ENCODE measurements at places on chromosomes 5 and 9.
A peak's percentile ranks its signal among the peaks of the same experiment; 100 is the strongest.

- DNase-seq = no peak
These were observed 23.0 kb upstream of the NSG2 start for GRCh38 chr5:174022384-174023095.

- no peak for DNase-seq
These were observed 436.7 kb upstream of the DAP start for GRCh38 chr5:11197726-11198125.

DNA sequence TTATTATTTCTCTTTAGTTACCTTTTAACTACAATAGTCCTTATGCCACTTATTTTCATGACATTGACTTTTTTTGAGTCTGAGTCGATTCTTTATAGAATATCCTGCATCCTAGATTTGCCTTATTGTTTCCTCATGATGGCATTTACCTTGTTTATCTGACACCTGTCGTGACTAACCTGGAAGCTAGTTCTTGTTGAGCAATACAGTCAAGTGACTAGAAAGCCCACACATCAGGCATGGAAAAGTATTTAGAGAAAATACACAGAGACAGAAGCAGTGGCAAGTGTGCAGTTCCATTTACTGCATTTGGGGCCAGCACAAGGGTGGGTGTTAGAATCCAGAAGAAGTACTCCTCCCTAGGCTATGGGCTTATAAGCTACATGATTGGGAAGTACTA, 97.8 kb downstream of the ERMP1 start:
- DNase-seq = no peak

DNA sequence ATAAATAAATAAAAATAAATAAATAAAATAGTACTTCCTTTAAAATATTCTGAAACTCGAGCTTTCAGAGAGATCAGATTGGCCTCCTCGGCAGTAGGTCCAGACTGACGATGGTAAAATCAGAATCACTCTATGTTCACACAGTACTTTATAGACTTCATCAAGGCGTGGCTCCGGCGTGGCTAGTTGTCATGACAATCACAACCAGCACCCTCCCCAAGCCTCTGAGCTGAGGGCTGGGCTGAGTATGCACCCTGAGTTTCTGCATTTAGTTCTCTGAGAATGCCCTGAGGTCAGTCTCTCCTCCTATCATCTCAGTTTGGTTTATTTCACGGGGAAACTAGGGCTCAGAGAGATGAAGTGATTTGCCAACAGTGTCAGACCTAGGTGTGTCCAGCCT, 43.3 kb upstream of the BARHL1 start:
- DNase-seq = no peak

GRCh38 chr9:11701706-11702105, 991.5 kb upstream of the TYRP1 start:
- no peak for DNase-seq

GRCh38 chr5:55021821-55022220, 2.2 kb upstream of the GZMK start:
- DNase-seq = no peak

DNA sequence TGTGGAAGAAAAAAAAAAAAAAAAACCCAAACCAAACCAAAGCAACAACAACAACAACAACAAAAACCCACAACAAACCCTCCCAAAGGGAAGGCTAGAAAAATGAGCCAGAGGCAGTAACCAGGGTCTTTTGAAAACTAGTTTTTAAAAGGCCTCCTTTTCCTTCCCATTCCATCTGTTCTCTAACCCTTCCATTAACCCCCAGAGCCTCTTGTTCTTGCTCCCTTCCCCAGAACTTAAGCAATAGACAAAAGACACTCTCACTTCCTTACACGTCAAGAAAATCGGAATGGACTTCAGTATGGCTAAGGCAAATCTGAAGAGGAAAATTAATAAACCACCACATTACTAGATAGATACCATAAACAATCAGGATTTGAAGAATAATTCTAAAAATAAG, 292.8 kb downstream of the ARL15 start:
- DNase-seq = no peak

GRCh38 chr9:69569738-69570451, 102.3 kb downstream of the APBA1 start:
- no peak for DNase-seq

DNA sequence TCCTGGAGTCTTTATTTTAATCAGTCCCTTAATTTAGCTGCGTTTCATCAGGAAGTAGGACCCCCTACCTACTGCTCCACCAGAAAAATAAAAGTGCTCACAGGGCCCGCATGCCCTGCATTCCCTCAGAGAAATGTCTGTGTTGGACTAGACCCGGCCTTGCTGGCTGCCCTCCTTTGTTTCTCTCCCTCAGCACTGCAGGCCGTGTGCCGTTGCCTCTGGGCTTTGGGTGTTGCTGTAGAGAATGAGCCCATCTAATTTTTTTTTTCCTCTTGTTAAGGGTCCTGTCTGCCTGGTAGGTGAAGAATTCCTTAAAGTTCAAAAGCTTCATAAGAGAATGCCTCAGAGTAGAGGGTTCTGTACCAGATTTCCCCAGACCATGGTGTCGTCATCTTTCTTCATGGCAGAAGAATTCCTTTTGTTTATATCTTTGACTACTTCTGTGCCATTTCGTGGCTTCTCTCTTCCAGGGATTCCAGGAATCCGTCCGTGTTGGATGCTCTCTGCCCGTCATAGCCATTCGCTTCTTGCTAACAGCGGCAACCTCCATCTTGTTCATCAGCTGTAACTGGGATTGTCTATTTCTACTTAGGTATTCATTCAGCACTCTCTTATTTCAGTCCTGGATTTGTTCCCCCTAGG, 49.8 kb upstream of the ANGPTL2 start:
- DNase-seq = no peak

- DNase-seq = no peak
These were observed 36.2 kb downstream of the SH3PXD2B start for GRCh38 chr5:172417983-172418630.

- no peak for DNase-seq
These were observed 13.5 kb downstream of the DDX31 start for GRCh38 chr9:132656299-132656698.

DNA sequence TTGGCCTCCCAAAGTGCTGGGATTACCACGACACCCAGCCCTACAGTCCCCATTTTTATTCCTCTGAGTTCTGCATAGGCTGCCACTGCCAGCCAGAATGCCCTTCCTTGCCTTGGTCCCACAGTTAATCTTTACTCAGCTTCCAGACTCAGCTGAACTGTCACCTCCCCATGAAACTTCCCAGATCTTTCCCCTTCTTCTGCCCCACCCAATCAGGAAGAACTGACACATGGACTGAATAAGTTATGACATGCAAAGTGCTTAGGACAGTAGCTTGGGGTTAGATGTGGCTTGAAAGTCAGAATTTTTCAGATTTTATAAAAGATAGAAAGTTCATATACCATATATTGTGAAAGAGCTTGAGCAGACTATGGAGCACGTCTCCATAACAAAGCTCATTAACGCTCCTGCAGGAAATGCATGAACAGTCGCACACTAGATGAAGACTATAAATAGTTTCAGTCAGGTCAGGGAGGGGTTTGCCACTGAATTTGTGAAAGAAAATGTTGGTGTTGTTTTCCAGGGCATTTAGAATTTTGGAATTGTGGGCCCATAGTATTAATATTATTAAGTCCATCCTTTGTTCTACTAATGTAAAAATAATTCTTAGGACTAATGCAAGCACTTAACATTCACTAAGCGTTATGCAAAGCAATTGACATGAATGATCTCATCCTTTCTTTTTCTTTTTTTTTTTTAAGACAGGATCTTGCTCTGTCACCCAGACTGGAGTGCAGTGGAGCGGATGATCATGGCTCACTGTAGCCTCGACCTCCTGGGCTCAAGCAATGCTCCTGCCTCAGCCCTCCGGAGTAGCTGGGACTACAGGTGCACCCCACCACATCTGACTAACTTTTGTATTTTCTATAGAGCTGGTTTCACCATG, 36.1 kb upstream of the DENND1A start:
- DNase-seq = no peak

- no peak for DNase-seq
These were observed 84.6 kb downstream of the PCSK5 start for GRCh38 chr9:75975071-75975470.

GRCh38 chr5:148931453-148932057, 105.1 kb downstream of the ADRB2 start:
- DNase-seq = no peak

DNA sequence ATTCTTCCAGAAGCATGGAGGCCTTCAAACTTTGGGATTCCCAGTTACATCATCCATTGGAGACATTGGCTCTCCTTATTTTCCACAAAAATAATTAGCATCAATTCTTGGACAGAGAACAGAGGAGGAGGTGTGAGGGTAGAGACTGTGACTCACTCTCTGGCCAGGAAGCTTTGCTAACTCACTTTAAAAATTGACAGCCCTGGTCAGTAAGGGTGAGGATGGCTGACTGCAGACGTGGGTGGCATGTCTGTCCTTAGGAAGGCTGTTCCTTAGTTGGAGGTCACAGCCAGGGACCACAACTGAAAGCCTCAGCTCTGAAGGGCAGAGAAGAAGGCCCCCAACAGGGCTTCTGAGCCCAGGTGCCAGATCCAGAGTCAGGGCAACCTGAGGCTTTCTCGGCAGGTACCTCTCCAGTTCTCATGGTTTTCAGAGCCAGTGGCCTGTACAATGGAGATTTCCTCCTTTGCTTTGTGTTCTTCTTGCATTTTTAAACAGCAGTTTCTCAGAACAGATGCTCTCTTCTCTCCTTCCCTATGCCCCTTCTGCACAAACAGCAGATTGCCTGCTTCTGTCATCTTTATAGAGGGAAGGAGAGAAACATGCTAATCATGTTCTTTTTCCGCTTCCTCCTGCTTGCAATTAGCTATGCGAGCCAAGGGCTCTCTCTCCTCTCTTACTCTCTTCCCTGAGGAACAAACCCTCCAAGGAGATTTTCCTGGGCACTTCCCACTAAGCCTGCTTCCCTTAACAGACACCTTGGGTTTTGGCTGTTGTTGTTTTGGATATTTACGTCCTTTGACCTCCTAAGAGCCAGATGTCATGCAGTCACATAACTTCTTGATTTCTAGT, 92.5 kb upstream of the ZNF366 start:
- DNase-seq = no peak

GRCh38 chr9:114141553-114142402, 13.6 kb upstream of the COL27A1 start:
- no peak for DNase-seq

GRCh38 chr5:135073761-135074345, 39.8 kb upstream of the PITX1 start:
- DNase-seq = no peak

- no peak for DNase-seq
These were observed 324.8 kb downstream of the GABRG2 start for GRCh38 chr5:162392336-162392735.

- DNase-seq = no peak
These were observed 21.2 kb downstream of the MEGF9 start for GRCh38 chr9:120692901-120693699.

- no peak for DNase-seq
These were observed 123.8 kb upstream of the LIFR start for GRCh38 chr5:38680094-38680825.

DNA sequence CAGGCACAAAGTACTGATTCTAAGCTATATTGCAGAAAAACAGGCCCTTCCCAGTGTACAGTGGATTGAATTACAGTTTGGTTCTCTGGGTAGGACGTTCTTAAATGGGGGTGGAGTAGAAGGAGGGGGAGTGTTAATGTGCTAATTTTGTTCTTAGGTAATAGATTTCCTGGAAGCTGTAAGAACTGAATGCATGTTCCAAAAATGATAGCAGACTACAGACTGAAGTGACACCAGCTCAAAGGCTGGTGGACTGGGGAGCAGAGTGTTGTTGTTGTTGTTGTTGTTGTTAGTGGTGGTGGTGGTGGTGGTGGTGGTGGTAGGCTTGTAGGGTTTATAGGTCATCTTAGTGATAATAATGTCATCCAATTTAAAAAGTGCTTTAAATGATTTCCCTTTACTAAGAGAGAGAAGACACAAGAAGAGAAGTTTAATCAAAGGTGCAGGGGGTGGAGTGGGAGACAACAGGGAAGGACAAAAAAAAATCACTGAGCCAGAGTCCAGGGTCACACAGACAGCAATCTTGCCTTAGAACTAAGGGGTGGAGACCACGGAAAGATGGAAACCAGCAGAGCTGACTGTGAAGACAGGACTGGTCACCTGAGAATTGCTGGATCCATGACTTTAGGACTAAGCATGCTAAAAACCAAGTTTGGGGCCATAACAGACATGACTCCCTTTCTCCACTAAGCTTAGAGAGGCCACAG, 27.0 kb downstream of the TTLL11 start:
- DNase-seq = no peak

DNA sequence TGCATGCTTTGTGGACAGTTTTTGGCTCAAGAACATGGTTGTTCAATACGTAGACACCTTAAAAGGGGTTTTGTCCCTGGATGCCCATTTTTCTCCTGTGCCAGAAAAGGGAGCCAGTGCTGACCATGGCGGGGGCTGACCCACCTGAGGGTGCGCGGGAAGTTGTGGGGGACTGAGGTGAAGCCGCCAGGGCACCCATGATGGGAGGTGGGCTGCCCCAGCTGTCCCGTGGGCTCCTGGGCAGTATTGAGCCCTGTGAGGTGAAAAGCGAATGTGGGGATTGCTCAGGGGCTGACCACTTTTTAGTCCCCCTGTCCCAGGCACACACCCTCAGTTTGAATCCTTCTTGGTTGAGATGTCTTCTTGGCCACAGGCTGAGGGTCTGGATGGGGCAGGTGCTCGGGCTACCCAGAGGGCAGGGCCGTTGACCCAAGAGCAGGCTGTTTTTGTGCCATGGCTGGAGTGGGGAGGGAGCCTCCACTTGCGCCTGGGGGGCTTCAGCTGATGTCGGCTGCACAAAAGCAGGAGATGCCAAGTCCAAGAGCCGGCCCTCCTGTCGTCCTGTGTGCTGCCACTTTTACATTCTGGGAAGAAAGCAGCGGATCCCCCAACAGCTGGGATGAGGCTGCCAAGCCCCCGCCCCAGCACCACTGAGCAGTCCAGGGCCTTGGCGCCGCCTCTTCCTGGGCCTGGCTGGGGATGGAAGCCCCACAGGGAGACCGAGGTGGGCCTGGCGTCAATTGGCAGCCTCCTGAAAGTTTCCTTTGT, 120.1 kb downstream of the WNK2 start:
- DNase-seq = peak; percentile 6

- no peak for DNase-seq
These were observed 223.2 kb downstream of the ASTN2 start for GRCh38 chr9:117191504-117192261.
